ENCODE measurements at places on chromosomes 5 and 9.

- no peak for DNase-seq
Measured at GRCh38 chr5:14996997-14997396, 125.4 kb upstream of the ANKH start.

DNA sequence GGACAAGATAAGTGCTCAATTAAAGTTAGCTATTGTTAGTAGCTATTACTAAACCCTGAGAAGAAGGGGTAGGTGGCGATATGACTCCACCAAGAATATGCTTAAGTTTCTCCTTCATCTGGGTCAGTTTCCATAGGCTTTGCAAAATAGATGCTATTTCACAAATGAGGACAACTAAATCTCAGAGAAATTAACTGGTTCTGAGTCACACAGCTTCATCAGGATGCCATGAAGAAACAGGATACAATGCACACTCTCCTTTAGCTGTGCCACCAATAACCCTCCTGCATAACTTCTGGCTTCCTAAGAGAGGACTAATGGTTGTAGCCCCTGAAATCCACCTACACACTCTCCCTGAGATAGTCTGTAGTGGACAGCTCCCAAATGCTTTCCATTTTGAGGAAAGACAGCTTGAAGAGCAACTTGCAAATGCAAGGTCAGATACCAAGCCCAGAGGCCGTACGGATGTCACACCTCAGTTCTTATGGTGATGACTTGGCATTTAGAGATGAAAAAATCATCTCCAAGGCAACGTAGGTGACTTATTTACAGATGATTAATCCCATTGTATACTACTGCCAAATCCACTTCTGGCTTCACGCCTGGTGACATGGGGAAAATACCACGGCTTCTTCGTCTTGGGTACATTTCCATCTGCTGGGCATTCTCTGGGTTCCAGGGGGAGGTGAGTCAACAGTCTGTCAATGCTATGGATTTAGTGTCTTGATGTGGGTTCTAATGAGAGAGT, 251.4 kb upstream of the IL12B start:
- no peak for DNase-seq

GRCh38 chr5:77312413-77312812, 101.9 kb downstream of the PDE8B start:
- no peak for DNase-seq

DNA sequence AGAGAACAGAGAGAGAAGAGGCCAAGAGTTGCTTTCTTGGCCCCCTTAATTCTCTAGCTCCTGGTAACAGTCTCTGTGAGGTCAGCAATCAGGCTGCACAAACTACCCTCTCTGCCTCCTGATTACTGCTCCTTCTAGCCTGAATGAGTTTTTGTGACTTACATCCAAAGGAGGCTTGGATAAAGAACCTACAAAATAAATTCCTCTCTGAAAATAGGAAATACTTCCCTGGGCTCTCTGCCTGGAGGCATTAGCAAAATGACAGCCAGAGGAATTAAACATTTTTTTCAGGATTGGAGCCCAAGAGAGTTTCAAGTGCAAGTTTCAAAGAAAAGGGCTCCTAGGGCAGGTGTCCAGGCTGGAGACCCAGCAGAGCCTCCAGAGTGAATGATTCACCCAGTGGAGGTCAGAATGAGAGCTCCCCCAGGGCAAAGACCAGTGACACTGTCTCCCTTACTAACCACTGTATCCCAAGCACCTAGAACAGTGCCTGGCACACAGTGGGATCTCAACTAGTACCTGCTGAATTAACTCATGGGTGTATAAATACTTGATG, 162.5 kb downstream of the SPOCK1 start:
- no peak for DNase-seq

DNA sequence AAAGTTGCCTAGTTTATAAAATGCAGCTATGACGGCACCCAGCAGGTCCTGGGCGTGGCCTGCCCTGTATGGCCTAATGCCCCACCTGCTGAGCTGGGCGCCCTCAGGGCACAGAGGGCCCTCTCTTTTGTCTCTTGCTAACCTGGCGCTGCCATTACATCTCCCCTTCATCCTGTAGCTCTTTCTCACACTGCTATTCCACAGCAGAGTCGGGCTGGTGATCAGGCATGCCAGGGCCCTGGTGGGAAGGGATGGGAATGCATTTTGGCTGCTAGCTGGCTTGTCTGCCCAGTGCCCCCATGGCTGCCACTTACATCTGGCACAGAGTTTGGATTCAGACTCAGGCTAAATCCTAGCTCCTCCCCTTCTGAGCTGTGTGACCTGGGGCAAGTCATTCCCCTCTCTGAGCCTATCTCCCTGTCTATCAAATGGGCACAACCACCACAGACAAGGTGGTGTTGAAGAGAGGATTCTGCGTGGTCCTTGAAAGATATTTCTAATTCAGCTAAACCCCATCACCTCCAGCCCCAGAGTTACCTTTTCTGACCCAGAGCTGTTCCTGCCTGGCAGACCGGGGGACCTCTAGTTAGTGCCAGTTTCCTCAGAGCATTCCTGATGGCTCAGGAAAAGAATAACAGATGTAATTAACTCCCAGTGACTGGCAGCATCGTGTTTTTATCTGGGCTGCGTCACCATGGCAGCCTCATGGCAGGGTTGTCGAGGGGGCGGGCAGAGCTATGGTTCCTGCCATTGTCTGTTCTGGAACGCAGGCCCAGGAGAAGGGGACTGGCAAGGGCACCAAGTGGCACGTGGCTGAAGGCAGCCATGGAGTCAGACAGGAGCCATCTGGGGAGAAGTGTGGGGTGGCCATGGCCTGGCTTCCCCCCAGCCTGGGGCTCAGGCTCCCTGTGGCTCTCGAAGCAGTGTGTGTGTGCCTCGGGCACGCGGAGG, 6.3 kb downstream of the PRR7 start:
- no peak for DNase-seq

DNA sequence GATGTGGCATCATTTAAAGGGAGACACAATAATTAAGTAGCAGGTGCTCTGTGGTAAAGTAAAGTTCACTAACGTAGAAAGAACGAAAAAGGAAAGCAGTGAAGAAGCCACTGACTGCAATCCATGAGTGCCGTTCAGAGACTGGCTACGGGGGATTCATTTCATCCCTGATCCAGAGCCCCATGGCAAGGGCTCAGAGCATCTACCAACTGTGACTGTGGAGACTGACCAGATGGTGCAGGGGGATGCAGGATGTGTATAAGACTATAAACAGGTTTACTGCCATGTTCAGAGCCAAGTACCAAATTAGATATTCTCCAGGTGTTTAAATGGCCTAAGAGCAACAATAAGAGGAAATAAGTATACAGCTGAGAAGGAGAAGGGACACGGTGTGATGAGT, 47.7 kb downstream of the MARCHF11 start:
- DNase-seq: no peak

DNA sequence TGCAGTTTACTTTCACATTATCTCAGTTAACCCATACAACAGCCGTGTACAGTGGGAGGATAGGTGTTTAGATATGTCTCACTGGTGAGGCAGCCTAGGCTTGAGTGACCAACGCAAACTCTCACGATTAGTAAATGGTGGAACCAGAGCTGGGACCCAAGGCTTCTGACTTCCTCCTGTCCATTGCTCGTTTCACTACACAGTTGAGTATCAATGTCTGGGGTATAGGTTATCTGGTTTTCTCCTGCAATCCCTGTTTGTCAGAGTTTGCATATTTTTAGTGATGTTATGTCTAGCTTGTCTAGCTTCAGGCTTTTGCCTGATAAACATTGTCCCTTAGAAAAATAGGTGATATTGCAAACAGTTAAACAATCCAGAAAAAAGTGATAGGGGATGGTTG, 62.6 kb downstream of the NUP214 start:
- DNase-seq: no peak

DNA sequence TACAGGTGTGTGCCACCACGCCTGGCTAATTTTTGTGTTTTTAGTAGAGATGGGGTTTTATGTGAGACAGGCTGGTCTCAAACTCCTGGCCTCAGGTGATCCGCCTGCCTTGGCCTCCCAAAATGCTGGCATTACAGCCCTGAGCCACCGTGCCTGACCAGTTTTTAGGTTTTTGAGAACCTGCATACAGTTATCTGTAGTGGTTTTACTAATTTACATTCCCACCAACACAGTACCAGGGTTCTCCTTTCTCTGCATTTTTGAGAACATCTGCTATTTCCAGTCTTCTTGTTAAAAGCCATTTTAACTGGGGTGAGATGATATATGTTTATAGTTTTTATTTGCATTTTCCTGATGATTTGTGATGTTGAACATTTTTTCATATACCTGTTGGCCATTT, 12.8 kb downstream of the DMXL1 start:
- no peak for DNase-seq
